ENCODE measurements at places on chromosomes 5 and 9. TPM values are rescaled to one million over a fixed set of nuclear protein-coding genes. Genes with fewer than 3 reads are reported as not detected.

Gene TCERG1
- 21.9 TPM for total RNA-seq

Gene UBE2QL1
- total RNA-seq, result not detected

Gene GZMA
- not detected for total RNA-seq

Gene FAM114A2
- 36.4 TPM for total RNA-seq

Gene FBN2
- 67.5 TPM for total RNA-seq

Gene GOLGA1
- total RNA-seq, result 11.9 TPM
